ENCODE measurements at places on chromosomes 3 and 15.
A peak's percentile ranks its signal among the peaks of the same experiment; 100 is the strongest.

DNA sequence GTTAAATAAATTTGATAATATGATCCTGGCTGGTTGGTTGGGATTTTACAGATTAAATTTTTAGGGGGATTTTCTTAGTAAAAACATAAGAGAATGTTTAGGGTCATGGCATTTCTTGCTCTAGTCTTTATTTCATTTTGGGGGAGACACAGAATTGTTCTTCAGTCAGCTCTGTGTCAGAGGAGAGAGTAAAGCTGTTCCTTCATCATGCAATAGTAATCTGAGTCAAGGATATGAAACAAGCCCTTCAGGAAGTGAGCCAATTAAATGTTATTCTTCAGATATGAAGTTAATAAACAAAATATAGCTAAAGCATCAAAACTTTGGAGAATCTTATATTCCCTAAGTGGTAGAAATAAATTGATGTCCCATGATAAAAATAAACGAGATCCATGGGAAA lies 22.9 kb upstream of the SLC4A7 start:
- ATAC-seq, result no peak

DNA sequence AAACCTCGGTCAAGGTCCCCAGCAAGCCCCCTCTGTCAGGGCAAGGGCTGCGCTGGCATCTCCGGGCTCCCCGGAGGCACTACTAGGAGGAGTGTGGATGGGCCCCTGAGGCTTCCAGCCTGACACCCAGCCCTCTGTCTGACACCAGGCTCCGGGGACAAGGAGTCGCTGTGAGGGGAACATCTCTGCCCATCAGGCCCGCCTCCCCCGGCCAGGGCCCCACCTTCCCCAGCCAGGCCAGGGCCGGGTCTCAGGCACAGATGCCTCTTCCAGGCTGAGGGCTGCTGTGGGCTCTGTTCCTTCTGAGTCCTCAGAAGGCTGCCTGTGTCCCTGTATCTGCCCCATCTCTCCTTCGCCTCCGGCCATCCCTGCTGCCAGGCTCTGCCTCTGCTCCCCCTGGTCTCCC lies 15.8 kb downstream of the CSPG4 start:
- ATAC-seq, result no peak

DNA sequence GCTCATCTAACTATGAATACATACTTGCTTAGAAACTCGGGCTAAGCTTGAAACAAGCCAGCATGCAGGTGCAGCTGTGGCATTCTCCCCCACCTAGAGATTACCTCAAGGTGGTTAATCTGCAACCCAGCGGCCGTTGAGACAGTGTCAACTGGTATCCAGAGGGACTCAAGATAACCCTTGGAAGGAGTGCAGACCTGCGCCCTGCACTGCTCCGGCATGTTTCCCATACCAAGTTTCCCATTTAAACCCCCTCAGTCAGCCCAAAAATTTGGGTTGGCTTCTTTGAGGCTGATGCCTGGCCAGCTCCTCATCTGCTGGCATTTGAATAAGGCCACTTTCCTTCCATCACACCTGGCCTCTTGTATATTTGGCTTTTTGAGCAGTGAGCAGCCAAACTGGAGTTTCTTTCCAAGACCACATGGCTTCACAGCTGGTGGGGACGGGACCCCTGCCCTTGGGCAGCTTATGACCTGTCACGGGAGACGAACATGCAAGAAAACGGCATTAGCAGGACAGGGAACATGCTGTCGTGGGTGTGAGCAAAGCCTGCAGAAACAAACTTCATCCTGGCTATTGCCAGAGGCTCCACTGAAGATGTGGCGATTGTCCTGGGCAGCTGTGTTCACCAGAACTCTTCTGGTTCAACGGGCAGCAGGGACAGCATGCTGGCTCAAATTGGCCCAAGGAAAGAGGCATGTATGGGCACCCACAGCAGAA lies 98.2 kb downstream of the PLXNA1 start:
- ATAC-seq, result no peak

- ATAC-seq, result no peak
Observed at GRCh38 chr15:48408327-48408726, 77.1 kb downstream of the DUT start.

GRCh38 chr15:81752974-81753373 lies 292.8 kb downstream of the MEX3B start:
- no peak for ATAC-seq

- no peak for ATAC-seq
Observed at GRCh38 chr3:197828-198491, 1.4 kb downstream of the CHL1 start.

DNA sequence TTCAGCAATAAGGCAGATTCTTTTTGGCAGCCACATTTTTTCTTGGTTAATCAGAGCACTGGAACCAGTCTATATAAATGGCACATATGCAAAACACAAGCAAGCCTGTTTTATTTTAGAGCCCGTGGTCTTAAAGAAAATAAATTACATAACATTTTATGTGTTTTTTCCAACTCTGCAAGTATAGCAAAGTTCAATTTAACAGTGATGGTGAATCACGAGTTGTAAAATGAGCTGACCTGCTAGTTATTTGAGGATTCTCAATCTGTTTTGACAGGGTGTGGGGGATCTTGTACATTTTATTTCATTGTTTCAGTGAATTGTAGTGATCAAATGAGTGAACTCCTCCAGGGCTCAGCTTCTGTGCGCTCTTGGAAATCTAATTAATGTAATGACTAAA lies 2.7 kb downstream of the ARHGEF26 start:
- ATAC-seq, result no peak

DNA sequence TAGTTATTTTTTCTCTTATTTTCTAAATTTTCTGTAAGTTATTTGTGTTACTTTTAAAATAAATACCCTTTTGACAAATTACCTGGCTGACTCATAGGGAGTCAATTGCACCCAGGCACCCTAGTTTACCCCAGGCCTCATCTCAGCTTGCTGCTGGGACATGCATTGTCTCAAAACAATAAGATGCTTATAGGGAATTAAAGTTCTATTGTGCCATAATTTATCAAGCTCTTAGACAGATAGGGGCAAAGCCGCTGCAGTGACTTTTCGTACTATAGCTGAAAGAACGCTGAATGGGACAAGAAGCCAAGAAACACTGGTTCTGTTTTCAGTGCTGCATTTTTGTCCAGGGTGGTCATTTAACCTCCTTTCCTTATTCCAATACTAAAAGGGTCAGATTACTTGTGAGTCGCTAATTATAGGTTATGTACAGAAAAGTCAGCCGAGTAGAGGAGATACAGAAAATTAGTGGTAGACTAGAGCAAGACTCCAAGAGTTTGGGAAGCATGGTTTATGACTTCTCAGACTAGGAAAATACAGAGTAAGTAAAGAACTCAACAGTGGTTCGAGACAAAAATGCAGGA lies 50.3 kb downstream of the EXD1 start:
- ATAC-seq, result no peak

DNA sequence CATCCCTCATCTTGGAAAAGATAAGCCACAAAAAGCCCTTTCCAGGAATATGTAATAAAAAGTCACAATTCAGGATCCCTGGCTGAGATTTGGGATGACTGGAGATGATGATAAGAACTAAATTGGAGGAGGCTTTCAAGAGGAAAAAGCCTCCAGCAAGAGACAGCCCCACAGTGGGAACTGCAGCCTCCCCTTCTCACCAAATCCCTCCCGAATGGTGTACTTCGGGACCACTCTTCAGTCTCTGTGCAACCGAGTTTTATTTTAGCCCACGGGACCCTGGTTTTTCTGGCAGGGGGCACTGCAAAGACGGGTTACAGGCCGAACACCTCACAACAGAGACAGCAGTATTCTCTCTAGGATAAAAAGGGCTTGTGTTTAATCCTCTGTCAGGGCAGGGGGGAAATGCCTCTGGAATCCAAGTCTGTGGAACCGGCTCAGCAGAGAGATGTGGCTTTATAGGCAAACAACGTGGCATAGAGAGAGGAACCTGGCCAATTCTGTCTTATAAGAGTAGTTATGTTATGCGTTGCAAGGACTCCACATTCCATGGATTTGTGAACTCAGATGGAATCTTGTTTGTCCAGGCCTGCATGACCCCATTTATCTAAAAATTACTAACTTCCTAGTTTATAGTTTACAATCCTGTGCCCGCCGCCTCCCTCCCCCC lies 1.2 kb upstream of the LMCD1 start:
- no peak for ATAC-seq

GRCh38 chr3:67362686-67363085 lies 291.7 kb downstream of the SUCLG2 start:
- ATAC-seq, result peak; percentile 80

GRCh38 chr15:55094136-55094535 lies 102.6 kb downstream of the RSL24D1 start:
- ATAC-seq, result no peak

- ATAC-seq, result no peak
Observed at GRCh38 chr15:61196711-61197586, 32.2 kb downstream of the RORA start.

DNA sequence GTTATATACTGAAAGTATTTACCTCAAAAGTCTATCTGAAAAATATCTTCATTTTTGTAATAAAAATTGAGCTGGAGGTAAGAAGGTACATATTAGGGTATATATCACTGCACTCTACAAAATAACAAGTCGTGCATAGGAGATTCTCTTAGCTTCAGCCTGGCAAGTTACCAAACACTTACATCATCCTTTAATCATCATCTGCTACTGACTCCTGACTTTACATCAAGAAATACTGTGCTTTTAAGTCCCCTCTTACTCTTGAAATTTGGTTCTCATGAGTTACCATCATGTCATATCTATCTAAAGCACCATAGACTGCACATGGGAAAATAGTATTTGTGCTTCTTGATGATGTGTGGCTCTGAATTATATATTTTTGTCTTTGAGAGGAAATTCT lies 50.8 kb downstream of the LYSMD4 start:
- no peak for ATAC-seq

- no peak for ATAC-seq
Observed at GRCh38 chr15:101256757-101257156, 4.9 kb upstream of the CHSY1 start.

DNA sequence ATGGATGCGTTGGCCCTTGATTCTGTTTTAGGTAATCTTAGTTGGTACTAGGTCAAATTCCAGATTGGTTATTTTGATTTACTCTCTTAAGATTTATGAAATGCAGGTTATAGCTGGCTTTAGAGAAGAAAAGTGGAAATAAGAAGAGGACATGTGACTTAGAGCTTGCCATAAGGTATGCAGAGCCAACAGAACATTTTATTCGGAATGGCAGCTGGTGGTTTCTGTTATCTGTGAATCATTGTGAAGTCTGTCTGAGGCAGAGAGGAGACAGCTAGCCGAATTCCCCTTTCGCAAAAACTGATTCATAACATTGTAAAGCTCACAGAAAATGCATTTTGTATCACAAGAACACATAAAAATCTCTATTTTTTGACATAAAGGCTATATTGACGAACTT lies 82.1 kb downstream of the FILIP1L start:
- no peak for ATAC-seq

- no peak for ATAC-seq
Observed at GRCh38 chr3:173641696-173642095, 244.2 kb downstream of the NLGN1 start.

DNA sequence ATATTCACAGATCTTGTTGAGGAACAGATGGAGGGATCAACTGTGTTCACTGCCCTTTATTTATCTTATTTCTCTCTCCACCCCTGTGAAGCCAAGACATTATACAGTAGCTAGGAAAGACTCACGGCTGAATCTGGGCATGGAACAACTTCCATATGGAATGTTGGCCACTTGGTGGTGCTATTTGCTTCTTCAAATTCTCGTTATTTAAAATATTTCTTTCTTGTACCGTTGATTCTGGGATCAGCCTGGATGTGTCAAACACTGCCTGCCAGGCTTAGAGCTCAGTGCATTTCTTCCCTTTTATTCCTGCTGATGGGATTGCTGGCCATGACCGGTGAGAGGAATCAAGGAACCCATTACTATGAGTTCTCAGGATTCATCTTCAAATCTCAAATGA lies 17.5 kb upstream of the GASK1A start:
- ATAC-seq, result no peak

DNA sequence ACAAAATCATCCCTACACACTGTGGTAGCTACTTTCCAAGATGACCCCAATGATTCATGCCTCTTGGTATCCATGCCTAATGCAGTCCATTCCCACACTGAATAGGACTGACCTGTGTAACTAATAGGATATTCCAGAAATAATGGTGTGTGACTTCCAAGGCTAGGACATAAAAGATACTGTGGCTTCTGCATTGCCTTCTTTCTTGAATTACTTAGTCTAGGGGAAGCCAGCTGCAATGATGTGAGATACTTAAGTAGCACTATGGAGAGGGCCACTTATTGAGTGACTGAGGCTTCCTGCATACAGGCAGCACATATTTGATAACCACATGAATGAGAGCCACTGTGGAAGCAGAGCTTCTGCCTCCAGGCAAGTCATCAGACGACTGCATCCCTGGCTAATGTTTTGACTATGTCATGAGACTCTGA lies 50.1 kb downstream of the NR1I2 start:
- ATAC-seq, result no peak

- no peak for ATAC-seq
Observed at GRCh38 chr15:78599189-78599588, 21.6 kb downstream of the CHRNA3 start.

GRCh38 chr3:142608631-142609030 lies 12.4 kb downstream of the PLS1 start:
- ATAC-seq, result no peak

- ATAC-seq, result no peak
Observed at GRCh38 chr3:7305561-7305960, 444.6 kb downstream of the GRM7 start.

DNA sequence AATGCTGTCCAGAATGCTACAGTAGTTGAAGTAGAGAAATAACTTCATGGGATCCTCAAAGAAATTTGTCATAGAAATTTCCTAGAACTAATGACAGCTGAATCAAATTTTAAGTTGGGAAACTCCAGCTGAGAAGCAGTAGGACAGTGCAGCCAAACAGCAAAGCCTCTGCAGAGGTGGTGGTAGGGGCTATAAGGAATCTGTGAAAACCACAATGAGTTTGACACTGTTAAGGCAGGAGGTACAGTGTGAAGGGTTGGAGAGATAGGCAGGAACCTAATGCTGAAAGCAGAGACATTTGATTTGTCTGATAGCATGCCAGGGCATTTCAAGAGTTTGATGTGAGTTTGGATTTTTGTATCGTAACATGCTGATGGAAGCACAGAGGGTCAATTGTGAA lies 22.0 kb downstream of the ASTE1 start:
- ATAC-seq, result no peak

GRCh38 chr15:89167267-89168176 lies 53.9 kb downstream of the RLBP1 start:
- peak; percentile 90 for ATAC-seq

- no peak for ATAC-seq
Observed at GRCh38 chr15:89673165-89673512, 6.0 kb downstream of the PLIN1 start.

GRCh38 chr15:63595688-63596087 lies 1.5 kb upstream of the FBXL22 start:
- ATAC-seq, result no peak
